ENCODE measurements at places on chromosomes 7 and 10.

DNA sequence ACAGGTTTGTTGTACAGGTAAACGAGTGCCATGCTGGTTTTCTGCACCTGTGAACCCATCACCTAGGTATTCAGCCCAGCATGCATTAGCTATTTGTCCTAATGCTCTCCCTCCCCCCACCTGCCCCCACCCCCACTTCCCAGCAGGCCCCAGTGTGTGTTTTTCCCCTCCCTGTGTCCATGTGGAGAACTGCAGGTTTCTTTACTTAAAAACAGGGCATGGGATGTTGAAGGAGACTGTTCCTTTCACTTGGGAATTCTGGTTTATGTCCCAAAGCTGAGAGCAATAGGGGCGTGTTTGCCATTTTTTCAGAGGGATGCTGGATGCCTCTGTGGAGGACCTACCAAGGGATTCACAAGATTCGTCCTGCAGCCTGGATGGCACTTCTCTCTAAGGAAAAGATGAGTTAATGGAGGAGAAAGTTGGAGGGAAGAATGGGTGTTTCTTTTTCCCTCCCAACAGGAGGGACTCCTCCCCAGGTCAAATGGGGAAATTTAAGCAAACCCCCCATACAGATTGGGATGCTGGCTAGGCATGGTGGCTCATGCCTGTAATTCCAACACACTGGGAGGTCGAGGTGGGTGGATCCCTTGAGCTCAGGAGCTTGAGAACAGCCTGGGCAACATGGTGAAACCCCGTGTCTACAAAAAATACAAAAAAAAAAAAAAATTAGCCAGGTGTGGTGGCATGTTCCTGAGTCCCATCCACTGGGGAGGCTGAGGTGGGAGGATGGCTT is 136.0 kb downstream of the GALNT17 start:
- DNase-seq, result no peak

- DNase-seq, result no peak
These were observed 808.7 kb upstream of the AUTS2 start for GRCh38 chr7:68789597-68789996.

DNA sequence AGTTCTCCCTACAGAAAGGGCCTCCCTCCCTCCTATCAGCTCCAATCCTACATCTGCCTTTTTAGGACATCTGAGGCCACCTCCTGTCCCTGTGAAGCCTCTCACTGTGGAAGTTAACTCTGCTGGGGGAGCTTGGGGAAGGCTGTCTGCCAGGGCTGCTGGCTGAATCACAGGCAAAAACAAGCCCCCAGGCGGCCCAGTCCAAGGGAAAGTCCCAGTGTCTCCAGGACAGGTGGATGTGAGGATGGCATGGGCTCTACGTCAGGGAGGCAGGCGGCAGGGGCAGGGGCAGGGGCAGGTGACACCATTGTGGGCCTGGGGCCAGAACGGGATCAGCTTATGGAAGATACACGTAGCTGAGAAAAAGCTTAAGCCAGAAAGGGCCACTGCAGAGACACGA is 240.2 kb downstream of the MAD1L1 start:
- no peak for DNase-seq

- DNase-seq, result no peak
These were observed 116.7 kb downstream of the SGMS1 start for GRCh38 chr10:50506861-50507573.

GRCh38 chr10:24039897-24040296 is 169.0 kb upstream of the KIAA1217 start:
- DNase-seq, result no peak

DNA sequence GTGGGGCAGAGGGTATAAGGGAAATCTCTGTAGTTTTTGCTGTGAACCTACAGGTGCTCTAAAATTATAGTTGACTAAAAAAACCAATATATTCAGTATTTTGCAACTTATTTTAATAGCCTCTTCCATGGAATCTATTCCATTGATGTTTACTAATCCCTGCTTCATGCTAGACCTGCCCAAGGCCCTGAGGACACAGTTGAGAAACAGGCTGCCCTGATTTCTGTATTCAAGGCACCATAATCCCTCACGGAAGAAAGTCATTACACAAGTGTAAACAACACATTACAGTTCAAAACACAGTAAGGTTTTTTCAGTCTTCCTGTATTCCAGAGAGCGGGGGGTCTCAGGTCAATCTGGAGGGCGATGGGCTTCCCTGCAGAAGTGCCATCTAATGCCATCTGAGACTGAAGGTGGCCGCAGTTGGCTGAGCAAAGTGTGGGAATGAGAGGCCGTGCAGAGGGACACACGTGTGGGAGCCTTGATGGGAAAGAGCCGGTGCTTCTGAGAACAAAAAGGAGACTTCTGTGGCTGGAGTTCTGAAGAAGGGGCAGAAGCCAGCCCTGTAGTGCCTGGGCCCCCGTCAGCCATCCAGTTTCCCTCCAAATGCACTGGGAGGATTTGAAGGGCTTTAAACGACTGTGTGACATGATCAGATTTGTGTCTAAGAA is 146.9 kb downstream of the PTPN20 start:
- DNase-seq, result no peak

DNA sequence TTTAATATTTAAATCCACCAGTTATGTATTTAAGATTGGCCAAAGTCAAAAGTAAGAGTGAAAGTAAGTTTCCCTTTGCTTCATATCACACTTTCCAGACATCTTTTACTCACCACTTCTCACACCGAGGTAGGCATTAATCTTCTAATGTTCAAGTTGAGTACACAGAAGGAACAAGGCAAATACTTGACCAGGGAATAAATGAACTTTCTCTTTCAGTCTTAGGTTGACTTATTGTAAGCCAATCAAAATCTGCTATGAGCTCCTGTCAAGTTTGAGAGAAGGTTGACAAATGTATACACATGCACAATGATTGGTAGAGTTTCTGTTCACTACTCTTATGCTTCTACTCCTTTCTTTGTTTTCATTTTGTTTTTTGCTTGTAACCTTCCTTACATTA is 842.5 kb downstream of the REEP3 start:
- DNase-seq, result no peak

DNA sequence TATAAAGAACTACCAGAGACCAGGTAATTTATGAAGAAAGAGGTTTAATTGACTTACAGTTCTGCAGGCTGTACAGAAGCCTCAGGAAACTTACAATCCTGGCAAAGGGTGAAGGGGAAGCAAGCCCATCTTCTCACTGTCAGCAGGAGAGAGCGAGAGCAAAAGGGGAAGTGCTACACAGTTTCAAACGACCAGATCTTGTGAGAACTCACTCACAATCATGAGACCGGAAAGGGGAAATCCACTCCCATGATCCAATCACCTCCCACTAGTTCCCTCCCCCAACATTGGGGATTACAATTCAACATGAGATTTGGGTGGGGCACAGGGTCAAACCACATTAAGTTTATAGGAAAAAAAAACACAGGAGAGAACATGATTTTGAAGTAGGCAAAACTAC is 222.1 kb upstream of the SHH start:
- no peak for DNase-seq

- DNase-seq, result no peak
These were observed 9.5 kb upstream of the REPIN1 start for GRCh38 chr7:150358988-150359621.

- no peak for DNase-seq
These were observed 167.1 kb upstream of the KIAA1217 start for GRCh38 chr10:24041834-24042233.

- DNase-seq, result no peak
These were observed 964.6 kb upstream of the CELF2 start for GRCh38 chr10:10053051-10053450.

DNA sequence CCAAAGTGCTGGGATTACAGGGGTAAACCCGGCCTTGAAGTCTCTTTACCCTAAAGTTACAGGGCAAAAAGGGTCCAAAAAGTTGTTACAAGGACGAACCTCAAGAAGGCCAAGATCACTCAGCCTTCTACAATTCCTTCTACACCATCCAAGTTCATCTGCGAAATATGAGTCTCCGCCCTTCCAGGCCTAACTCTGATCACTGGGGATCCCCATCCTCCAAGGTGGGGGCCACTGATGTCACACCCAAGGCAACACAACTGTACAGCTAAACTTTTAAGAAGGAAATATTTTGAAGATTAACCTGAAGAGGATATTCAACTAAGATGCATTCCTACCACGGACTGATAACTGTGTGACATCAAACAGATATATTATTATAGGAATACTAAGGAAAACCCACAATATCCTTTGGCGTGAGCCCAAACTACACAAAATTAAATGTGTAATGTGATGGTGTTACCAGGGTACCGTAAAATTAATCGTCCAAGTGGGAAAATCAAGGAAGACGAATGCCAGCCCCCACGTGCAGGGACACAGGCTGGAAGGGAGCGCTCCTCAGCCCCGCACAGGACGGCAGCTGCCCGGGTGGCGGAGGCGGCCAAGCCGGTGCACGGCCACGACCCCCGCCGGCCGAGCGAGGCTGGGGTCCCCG is 1.0 kb downstream of the PAXIP1 start:
- peak; percentile 43 for DNase-seq

- DNase-seq, result no peak
These were observed 339.8 kb upstream of the LRRTM3 start for GRCh38 chr10:66586073-66586472.

- no peak for DNase-seq
These were observed 47.5 kb downstream of the TMEM209 start for GRCh38 chr7:130157700-130158099.

GRCh38 chr7:128408709-128409595 is 830 bp downstream of the IMPDH1 start:
- DNase-seq, result no peak

DNA sequence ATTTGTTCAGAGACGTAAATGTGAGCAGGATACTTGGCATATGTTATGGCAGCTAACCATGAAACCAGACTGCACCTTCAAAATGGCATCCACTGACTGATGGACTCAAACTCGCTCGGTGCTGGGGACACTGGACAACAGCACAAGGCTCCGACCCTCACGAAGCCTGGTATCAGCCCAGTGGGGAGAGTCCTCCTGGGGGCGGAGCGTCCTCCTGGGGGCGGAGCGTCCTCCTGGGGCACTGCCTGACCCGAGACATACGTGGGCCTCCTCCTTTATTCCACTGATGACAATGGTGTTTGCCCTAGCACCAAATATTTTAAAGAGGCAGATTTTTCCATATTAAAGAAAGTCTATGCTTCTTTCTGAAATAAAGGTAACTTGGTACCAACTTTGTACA is 39.5 kb downstream of the ESYT2 start:
- DNase-seq, result no peak

- DNase-seq, result peak; percentile 17
These were observed 3.3 kb downstream of the GRID1 start for GRCh38 chr10:86363184-86363832.

DNA sequence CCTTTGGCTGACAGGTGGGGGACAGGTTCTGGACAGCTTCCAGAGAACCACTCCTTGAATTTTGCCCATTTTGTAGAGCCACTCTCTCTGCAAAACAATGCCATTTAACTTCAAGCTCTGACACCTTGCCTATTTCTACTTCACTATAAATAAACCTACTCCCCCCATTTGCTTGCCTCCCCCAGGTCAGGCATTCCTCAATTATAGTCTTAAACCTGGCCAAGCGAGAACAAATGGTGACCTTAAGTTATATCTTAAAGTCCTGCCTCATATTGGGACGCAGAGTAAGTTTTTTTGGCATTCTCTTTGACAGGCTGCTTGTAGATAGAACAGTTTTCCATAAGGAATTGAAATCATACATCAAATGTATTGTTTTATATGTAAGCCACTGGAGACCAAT is 706.9 kb downstream of the LRMDA start:
- no peak for DNase-seq

- DNase-seq, result no peak
These were observed 53.4 kb downstream of the TSPAN15 start for GRCh38 chr10:69504576-69505250.

DNA sequence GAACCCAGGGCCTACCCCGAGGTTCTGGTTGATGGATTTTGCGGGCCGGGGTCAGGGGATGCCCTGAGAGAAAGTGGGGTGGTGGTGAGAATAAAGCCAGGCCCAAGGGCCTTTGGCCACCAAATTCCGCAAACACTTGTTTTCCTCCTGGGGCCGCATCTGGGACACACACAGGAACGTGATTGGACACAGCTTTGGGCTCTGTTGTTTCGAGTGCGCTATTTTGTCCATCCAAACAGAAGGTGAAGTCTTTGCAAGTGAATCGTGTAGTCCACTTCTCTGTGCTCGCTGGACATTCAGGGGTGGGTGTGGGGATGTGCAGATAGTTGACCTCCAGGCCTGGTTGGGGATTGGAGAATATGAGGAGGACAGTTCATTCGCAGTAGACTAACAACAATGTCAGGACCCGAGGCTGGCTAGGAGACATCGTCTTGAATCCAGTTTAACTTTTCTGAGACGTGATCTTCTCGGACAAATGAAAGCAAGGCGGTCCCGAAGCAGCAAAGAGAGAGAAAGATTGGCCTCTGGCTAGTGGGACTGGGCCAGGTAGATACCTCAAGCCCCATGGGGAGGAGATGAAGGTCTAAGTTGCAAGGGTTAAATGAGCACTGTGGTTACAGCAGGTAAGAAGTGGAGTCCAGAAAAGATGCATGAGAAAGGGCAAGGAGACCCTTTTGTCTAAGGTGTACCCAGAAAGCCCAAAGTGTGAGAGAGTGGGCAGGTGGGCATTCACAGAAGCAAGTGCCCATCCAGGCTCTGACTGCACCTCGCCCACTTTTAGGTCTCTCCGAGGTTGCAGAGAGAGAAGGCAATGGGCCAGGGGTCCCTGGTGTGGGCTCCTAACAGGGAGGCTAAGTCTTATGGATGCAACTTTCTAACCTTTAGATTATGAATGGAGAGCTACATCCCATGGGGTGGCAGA is 764 bp upstream of the FAM131B start:
- no peak for DNase-seq

- DNase-seq, result no peak
These were observed 967 bp downstream of the ELFN1 start for GRCh38 chr7:1670894-1671593.

- no peak for DNase-seq
These were observed 594.6 kb downstream of the NXPH1 start for GRCh38 chr7:9028012-9028411.

- DNase-seq, result no peak
These were observed 42.3 kb downstream of the FEZF1 start for GRCh38 chr7:122262246-122262645.

- no peak for DNase-seq
These were observed 282.7 kb upstream of the SEMA3D start for GRCh38 chr7:85469446-85470010.

GRCh38 chr7:24318326-24318725 is 34.3 kb downstream of the NPY start:
- no peak for DNase-seq

GRCh38 chr10:131396121-131397050 is 84.9 kb upstream of the TCERG1L start:
- DNase-seq, result no peak

DNA sequence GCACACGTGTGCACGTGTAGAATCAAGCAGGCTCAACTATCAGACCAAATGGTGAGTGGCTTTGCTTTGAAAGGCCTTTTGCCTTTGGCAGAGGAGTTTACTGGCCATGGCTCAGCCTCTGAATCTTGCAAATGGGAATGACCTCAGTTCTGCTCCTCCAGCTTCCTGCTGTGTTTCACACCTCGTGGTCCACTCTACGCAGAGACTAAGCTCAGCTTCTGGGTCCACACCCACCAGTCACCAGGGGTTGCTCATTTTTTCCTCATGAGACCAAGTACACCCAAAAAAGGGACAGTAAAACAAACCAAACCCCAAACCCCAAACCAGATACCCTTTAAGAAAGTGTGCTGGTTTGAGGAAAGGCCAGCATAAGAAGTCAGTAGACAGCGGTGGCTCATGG is 236.4 kb downstream of the DNAJB6 start:
- DNase-seq, result no peak
